ENCODE measurements at places on chromosomes 12 and 14. TPM values are rescaled to one million over a fixed set of nuclear protein-coding genes. Genes with fewer than 3 reads are reported as not detected.

DNA sequence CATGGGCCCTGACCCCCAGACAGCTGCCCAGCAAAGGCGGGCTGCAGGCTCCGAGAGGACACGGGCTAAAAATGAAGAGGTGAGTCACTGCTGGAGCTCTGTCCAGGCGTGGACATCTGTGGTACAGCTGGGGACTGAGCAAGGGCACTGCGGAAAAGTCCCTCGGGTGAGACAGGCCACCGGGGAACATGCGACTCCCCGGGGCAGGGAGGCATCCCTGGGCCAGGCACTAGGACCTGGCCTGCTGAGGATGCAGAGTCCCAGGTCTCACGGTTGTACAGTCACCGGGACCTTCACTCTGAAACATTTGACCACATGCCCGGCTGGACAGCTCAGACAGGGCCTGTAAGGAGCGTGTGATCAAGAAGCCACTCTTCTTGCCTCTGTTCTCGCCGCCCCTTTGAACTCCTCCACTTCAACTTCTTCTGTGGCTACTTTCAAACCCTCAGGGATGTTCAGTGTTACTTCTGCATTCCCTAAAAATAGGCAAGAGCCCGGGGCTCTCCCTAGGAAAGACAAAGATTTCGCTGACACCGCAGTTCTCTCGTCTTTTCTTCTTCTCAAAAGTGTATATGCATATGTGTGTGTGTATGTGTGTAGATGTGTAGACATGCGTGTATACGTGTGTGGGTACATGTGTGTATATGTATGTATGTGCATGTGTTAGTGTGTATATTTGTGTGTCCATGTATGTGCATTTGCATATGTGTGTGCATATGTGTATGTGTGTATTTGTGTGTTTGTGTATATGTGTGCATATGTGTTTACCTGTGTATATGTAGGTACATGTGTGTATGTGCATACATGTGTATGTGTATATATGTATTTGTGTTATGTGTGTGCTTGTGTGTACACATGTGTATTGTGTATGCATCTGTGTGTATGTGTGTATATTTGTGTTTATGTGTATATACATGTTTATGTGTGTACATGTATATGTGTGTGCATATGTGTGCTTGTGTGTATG lies 5.0 kb upstream of the RFLNA start:
- peak; percentile 40 for DNase-seq

FOXN4 gene
- polyA plus RNA-seq, result not detected

MANSC4 gene
- 0.28 TPM for polyA plus RNA-seq

DNA sequence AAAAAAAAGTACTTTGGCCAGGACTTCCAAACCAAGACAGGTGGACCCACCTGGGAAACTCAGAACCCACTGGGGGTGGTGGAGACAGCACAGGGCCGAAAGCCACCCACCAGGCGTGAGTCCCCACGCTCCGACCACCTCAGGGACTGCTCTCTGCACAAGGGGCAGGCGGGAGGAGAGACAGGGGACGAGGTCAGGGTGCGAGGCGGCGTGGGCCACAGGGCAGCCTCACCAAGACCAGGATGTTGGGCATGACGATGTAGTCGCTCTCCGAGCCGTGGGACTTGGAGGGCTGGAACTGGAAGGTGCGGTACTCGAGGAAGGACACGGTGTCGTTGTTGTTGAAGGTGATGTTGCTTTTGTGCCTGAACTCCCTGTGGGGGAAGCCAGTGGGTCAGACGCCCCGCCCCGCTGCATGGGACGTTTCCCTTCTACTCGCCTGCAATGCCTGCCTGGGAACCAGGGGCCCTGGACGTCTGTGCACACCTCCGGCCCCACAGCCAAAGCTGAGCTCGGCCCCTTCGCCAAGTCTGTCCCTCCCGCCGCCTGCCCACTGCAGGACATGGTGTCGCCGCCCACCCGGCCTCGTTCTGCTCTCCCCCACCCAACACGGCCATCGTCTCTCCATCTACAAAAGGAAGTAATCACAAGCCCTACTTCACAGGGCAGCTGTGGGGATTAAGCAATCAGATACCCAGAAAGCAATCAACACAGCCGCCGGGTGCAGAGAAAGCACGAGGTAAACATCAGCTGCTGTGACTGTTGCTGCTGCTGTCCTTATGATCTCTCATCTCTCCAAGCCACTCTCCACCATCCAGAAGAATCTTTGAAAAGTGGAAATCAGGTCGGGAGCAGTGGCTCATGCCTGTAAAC lies 48.7 kb downstream of the SCARB1 start:
- no peak for DNase-seq

RASAL1 gene
- 0.10 TPM for polyA plus RNA-seq

GRCh38 chr14:76564471-76565422 lies 188.8 kb downstream of the ESRRB start:
- DNase-seq, result peak; percentile 24

STON2 gene
- 54.2 TPM for polyA plus RNA-seq

RSRC2 gene
- polyA plus RNA-seq, result 20.5 TPM

METTL17 gene
- 66.9 TPM for polyA plus RNA-seq

POTEM gene
- not detected for polyA plus RNA-seq

PPP4R4 gene
- polyA plus RNA-seq, result 5.4 TPM

DNA sequence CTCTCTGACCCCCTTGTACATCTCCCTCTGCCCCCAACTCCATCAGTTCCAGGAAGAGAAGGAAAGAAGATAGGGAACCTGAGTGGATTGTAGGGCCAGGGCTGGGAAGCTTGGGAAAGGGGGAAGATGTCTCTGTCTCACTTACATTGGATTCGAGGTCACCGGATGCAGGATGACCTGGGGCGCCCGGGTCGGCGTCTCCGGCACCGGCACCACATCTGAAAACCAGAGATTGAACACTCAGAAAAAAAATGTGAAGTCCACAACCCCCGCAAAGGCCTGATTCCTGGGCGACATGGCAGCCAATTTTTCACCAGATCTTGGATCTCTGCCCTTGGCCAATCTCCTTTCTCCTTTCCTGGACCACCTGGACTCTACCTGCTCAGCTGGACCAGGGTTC lies 169.4 kb upstream of the NOS1 start:
- no peak for DNase-seq

- peak; percentile 68 for DNase-seq
These were observed 53.8 kb downstream of the SSH1 start for GRCh38 chr12:108803428-108804105.

DNA sequence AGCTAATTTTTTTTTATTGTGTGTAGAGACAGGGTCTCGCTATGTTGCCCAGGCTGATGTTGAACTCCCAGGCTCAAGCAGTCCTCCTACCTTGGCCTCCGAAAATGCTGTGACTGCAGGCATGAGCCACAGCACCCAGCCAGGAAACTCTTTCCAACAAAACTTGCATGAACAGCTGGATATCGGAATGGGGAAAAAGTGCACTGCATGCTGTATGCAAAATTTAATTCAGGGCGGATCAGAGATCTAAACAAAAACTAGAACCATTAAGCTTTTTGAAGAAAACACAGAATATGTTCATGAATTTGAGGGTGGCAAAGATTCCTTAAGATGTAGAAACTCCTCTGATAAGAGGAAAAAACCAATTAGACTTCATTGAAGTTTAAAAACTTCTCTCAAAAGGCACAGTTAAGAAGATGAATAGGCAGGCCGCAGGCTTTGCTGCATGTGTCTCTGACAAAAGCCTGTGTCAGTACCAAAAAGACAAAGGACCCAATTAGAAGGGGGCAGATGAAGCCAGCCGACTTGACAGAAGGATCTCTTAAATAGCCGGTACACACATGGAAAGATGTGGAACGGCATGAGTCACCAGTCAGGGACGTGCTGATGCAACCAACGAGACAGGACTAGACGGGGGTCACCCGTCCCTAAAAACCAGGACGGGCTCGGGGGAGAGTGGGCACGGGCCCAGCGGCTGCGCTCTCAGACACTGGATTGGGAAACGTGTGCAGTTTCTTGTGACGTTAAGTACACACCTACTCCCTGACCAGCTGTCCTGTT lies 34.8 kb upstream of the MMP17 start:
- DNase-seq, result no peak

TMEM229B gene
- polyA plus RNA-seq, result 1.2 TPM

DNA sequence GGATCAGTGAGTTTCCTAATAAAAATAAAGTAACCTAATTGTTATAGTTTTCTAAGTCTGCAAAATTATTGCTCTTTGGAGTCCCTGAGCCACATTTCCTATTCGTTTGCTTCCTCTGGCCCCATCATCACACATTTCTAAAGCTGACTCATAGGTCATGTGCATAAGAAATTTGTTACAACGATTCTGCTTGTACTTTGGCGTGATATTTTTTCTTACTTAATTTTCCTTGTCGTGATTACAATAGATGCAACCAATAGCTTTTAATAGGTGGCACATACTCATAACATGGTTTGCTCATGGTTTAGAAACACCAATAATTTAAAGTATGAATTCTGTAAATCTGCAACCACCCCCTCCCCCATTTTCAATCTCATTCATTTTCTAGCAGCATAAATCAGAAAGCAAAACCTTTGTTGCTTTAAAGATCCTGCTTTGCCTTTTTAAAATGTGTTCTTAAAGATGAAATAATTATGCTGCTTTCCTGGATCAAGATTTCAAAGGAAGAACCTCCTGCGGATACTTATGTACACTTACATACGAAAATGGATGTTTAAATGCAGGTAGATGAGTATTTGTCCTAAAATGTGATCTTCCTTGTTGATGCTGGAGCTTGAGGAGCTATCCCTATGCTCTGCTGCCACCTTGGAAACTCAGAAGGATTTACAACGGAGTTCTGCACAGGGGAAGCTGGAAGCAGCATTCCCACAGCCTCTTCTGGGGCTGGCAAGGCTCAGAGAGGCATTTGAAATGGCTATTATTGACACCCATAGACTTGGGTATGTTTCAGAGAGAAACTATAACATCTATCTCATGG lies 1.7 kb upstream of the FLRT2 start:
- peak; percentile 77 for DNase-seq

- DNase-seq, result no peak
These were observed 6.0 kb downstream of the HAL start for GRCh38 chr12:95990136-95990535.

DNA sequence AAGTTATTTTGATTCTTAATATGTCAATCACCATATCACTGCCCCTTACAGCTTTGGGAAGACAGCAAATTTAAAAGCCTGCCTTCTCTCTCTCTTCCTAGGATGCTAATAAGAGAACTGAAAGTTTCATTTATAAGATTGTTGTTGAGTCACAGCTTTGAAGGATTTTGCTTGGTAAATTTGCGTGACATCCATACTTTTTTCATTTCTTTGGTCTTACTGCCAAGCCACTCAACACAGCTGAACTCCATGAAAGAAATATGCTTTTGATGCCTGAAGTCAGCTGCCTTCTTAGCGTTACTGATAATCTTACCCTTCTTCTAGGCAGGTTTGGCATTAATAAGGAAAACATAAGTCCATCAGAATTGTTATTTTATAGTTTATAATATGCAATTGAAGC lies 155.0 kb downstream of the CRADD start:
- DNase-seq, result no peak

DNA sequence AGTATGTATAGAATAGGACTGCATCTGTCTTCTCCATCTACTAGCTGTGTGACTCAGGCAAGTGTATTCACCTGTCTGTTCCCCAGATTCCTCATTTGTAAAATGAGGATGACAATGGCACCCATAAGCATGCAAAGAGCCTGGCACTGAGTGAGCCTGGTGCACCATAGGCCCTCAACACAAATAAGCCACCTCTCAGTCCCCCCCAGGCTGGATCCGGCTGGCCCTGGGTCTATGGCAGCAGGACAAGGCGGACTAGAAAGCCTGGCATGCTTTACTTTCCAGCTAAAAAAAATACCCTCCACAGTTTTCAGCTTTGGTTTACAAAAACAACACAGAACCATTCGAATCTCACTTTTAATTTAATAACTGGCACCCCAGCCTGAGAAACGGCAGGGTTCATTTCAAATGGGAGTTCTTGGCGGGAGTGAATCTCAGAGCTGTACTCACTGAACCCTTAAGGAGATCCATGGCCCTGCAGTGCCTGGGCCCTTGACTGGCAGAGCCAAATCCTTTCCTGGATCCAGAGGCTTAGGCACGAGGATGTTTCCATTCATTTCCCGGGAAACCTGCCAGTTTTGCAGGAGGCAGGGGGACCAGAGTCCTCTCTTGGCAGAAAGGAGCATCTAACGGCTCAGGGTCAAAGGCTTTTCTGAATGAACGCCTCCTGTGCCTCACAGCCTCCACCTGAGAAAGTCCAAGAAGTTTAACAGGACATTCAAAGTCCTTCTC lies 17.7 kb downstream of the SYNE3 start:
- no peak for DNase-seq

PPP1R36 gene
- 0.12 TPM for polyA plus RNA-seq

GRCh38 chr12:122402264-122402663 lies 20.2 kb downstream of the CLIP1 start:
- peak; percentile 21 for DNase-seq

- DNase-seq, result peak; percentile 75
These were observed 14.7 kb downstream of the NOC4L start for GRCh38 chr12:132158677-132159554.

DNA sequence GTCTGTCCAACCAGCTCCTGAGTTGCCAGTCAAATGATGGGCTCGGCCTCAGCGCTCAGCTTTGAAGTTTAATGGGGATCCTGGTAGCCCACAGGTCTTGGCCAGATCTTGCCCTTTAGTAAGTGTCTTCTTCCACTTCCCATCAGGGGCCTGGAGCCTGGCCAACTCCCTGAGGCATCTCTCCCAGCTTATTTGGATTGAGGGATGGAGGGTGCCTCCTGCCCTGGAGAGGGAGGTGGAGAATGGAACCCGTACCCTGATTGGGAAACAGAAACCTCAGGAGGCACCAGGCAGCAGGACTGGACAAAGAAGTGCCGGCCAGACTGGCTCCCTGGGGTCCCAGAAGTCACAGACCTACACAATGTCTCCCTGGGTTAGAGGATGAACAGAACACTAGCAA lies 40.5 kb upstream of the LTBP2 start:
- no peak for DNase-seq

CD163L1 gene
- polyA plus RNA-seq, result 0.14 TPM

- peak; percentile 99 for DNase-seq
These were observed 174.2 kb downstream of the SSPN start for GRCh38 chr12:26369588-26369987.

- no peak for DNase-seq
These were observed 152.6 kb downstream of the DERA start for GRCh38 chr12:16063726-16064125.

- DNase-seq, result peak; percentile 4
These were observed 238.8 kb downstream of the PPFIA2 start for GRCh38 chr12:81520064-81520945.

GRCh38 chr14:92844204-92844603 lies 50.1 kb downstream of the GOLGA5 start:
- no peak for DNase-seq

DNA sequence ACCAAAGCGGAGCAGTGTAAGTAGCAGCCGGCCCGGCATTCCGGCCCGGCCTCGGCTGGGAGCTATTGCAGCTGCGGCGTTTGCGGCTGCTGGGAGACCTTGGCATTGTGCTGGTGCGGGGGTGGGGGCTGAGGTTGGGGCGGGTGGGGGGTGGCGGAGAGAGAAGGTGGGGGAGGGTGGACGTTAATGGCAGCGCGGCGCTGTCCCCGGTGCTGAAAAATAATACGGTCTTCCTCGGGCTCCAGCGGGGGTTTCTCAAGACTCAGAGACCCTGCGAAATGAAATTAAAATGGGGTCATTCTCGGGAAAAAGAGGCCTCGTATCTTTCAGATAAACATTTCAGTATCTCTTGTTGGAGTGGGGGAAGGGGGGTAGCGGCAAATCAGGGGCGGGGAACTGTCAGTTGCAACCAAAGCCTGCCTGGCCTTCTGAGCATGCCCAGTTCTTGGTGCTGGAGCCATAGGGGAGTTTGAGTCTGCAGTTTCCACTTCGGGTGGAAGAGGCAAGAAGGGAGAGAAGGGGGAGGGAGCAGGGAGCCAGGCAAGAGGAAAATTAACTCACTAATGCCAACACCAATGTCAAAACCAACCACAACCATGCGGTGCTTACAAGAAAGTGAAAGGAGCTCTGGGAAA lies 414 bp downstream of the UNC79 start:
- no peak for DNase-seq

IQSEC3 gene
- not detected for polyA plus RNA-seq

FIGNL2 gene
- not detected for polyA plus RNA-seq

AQP5 gene
- polyA plus RNA-seq, result not detected

FGD4 gene
- polyA plus RNA-seq, result 11.1 TPM
